ENCODE measurements at places on chromosomes 2 and 18. TPM values are rescaled to one million over a fixed set of nuclear protein-coding genes. Genes with fewer than 3 reads are reported as not detected.

The DES gene
- not detected for total RNA-seq

GRCh38 chr2:176088048-176088936 is 4.2 kb upstream of the HOXD13 start:
- ATAC-seq: no peak

DNA sequence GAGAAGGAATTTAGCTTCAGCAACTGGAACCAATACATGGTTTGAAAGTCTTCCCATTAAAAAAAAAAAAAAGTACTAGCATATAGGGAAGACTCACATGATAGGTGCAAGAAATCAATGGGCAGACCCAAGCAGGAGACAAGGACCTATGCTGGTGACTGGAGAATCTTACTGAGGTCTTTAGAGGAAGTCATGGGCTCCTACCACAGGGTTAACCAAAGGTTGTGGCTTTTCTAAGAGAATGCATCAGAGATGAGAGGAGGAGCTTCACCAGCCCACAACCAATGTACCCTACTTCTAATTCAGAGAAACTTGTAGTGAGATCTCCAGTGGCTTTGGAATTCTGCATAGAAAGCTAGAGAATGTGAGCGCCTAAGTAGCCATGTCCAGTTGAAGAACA is 207.4 kb downstream of the NCKAP5 start:
- ATAC-seq: no peak

GRCh38 chr2:127157651-127158485 is 50.9 kb upstream of the BIN1 start:
- no peak for ATAC-seq

Measured in activated T-helper 17 cell treated with anti-CD3 and anti-CD28 coated beads, Interleukin-2, amount 50 U/mL, for 72 hours (primary cell).